Keratinocyte (primary cell): ENCODE measurements at places on chromosomes 12 and 14. TPM values are rescaled to one million over a fixed set of nuclear protein-coding genes. Genes with fewer than 3 reads are reported as not detected.

The GLIPR1L1 gene
- polyA plus RNA-seq = not detected in 3 replicates

DNA sequence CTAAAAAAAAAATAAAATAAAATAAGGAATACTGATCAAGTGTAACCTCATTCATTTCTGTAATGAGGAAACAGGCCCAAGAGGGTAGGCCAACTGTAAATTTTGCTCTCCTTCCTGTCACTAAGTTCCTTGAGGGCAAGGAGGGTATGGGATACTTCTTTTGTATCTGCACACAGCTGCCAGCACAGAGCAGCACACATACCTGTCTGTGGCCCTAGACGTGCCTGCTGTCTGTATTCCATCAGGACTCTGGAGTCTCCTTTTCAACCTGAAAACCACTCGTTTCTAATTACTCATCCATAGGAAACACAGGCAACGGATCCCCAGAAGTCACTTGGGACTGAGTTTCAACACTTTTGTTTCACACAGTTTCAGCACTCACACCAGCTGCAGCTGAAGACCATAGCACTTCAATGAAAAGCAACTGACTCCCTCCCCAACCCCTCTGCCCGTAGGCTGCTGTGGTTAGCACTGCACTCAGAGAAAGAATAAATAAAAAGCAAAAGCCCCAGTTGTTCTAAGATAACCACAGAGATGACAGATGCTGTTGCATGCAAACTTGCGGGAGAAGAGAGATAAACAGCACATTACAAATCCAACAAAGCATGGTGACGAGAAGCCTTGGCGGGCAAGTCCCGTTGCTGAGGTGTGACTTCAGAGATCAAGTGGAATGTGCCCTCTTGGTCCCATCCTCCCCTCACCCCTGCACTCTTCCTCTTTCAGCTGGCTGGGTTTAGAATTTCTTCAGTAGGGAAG lies 24.9 kb downstream of the CRACR2A start:
- no peak for DNase-seq

- no peak for DNase-seq
These were observed 157.7 kb downstream of the TTC7B start for GRCh38 chr14:90658541-90658967.

DNA sequence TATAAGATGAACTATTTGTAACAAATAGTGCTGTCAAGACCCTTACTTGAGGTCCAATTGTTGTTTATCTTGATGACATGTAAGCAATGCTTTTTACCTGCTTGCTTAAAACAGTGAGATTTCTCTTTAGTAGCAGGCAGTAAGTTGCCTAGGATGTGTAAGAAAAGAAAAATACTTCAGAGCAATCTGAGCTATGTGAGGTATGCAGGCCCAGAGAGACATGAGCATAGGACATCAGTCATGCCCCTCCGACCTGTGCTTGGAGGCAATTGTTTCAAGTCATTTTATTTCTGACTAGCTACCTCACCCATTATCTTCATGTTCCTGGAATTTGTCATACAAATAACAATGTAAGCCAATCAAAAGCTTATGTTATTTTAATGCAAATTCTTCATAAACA lies 930.6 kb upstream of the FBXO33 start:
- DNase-seq = no peak

- DNase-seq = no peak
These were observed 136.1 kb upstream of the FRMD6 start for GRCh38 chr14:51515611-51516010.

GRCh38 chr12:110073049-110073831 lies 24.9 kb upstream of the C12orf76 start:
- DNase-seq = no peak

The TMTC1 gene
- polyA plus RNA-seq = 2.0 to 10.2 TPM (median 3.7 TPM) in 3 replicates

DNA sequence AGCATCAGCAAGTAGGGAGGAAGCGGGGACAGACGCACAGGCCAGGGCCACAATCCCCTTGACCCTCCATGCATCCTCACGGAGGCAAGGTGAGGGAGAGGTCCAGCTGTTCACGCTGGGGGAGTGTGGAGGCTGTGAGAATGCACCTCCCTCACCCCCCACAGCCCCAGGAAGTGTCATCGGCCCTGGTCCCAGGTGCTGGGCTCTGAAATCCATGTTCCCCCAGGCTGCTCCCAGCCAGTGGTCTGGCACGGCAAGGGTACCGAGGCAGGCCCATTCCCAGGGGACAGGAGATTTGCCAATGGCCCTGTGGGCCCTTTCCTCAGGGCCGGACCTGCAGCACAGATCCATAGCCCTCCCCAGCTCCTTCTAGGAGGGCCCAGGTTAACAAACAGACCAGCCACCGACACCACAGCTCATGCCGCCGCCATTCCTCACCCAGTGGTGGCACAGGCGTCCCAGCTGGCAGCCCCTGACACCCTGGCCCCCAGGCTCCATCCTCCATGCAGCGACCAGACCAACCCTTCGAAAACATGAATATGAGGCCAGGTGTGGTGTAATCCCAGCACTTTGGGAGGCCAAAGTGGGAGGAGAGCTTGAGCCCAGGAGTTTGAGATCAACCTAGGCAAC lies 21.9 kb upstream of the EIF5 start:
- no peak for DNase-seq

DNA sequence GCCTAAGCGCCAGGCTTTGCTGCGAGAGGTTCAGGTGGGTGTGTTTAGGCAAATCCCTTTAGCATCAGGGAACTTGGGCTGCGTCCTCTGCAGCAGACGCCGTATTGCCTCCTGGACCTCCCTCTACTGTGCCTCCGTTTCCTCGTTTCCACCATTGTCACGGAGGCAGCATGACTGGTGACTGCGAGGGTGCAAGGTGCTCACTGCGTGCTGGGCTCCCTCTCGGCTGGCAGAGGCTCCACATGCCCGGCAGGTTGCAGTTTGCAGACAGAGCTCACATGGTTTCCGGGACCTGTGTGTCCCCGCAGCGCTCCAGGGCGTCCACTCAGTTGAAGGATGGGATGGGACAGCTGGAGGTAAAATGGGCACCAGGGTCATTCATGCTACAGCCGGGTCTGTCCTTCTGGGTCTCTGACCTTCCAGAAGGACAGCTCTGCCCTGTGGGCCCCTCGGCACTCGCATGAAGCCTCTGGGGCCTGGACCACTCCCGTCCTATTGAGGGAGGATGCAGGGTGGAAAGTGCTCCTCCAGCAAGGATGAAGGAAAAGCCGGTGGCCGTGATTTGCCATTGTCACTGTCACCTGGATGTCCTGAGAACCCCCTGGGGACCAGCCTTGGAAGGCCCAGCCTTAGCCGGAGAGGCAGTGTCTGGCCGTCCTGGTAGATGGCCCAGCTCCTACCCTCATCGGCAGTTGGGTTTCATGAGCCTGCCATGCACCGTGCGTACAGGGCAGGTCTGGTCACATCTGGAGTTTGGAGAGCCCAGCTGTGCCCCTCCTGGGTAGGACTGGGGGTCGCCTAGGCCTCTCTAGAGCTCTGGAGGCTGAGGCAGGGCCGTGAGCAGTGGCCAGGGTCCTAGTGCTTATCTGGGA lies 146.5 kb downstream of the KIF26A start:
- DNase-seq = no peak

DNA sequence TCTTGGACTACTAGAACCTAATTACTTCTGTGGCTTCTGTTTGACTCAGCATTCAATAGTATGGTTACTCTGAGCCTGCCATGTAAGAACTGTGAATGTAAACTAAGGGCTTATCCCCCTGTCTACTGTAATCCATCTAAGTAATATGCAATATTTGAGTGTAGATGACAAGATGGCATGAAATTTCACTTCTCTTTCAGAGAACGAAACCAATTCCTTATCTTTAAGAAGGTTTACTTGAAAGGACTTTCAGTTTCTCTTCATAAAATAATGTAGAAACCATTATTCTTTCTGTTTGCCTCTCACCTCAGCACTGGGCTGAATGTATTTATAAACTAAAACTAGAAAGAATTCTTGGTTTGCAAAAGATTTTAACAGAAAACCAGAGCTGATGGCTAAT lies 60.4 kb upstream of the ARID2 start:
- DNase-seq = no peak

DNA sequence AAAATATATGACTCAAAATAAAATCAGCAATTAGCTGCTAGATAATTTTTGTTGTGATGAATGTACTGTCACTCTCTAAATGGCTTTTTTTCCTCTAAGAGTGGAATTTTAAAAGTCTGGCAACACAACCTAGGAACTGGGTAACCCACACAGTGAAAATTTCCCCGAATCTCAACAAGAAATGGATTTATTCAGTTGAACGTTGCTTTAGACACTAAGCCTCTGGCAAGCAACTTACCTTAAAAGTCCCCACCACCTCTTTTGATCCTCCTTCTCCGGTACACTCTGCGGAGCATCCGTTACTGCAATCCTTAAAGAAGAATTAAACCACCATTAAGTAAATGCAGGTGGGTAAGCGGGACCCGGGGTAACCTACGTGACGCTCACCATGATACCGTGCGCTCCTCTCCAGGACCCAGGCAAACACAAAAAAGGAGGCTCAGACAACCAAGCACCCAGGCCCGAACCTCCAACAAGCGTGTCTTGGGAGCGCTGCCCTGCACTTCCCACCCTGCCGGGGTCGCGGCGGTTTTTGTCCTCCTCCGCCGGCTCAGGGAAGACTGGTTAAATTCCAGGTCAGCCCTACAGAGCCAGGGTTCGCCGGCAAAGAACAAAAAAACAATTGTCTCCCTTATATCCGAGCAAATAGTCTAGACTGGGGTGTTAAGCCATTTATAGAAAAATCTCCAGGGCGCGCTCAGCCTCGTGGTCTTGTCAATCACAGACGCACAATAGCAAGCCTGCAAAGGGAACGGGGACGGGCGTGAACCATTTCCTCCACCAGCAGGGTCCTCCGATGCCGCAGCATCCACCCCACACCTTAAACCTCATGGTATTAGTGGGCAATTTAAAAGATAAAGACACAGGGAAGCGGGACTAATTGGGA lies 47.1 kb downstream of the BCAT1 start:
- no peak for DNase-seq

DNA sequence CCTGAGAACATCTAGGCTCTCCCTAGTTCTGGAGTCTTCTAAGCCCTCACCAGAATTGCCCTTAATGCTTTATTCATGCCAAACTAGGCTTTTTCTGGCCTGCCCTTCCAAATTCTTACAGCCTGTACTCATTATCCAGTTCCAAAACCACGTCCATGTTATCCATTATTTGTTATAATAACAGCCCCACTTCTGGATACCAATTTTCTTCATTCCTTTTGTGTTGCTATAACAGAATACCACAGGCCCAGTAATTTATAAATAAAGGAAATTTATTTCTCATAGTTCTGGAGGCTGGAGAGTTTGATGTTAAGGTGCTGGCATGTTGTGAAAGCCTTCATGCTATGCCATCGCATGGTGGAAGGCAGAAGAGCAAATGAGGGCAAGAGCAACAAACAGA lies 68.0 kb upstream of the AMIGO2 start:
- no peak for DNase-seq

The IAPP gene
- polyA plus RNA-seq = not detected in 3 replicates

DNA sequence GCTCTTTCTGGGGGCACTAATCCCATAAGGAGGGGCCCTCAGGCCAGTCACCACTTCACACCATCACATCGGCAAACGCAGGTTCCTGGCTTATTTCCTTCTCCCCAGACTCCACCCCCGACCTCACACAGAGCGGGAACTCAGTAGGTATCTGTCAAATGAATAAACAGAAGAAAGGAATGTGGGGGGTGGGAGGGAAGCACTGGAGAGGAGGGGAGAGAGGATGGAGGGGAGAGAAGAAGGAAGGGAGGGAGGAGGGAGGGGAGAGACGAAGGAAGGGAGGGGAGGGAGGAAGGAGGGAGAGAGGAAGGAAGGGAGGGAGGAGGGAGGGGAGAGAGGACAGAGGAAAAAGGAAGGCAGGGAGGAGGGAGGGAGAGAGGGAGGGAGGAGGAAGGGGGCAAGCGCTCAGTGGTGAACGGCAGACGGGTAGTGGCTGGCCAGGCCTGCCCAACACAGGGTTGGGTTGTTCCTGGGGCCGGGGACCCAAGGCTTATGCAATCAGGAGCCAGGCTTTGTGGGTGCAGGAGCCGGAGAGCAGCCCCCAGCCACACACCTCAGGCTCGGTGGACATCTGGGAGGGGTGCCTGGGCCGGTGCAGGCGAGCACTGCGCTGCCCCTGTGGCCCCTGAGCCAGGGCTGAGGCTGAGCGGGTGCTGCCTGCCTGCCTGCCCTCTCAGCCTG lies 52.6 kb upstream of the FBRSL1 start:
- DNase-seq = no peak

GRCh38 chr12:78096909-78097597 lies 266.4 kb downstream of the NAV3 start:
- no peak for DNase-seq

DNA sequence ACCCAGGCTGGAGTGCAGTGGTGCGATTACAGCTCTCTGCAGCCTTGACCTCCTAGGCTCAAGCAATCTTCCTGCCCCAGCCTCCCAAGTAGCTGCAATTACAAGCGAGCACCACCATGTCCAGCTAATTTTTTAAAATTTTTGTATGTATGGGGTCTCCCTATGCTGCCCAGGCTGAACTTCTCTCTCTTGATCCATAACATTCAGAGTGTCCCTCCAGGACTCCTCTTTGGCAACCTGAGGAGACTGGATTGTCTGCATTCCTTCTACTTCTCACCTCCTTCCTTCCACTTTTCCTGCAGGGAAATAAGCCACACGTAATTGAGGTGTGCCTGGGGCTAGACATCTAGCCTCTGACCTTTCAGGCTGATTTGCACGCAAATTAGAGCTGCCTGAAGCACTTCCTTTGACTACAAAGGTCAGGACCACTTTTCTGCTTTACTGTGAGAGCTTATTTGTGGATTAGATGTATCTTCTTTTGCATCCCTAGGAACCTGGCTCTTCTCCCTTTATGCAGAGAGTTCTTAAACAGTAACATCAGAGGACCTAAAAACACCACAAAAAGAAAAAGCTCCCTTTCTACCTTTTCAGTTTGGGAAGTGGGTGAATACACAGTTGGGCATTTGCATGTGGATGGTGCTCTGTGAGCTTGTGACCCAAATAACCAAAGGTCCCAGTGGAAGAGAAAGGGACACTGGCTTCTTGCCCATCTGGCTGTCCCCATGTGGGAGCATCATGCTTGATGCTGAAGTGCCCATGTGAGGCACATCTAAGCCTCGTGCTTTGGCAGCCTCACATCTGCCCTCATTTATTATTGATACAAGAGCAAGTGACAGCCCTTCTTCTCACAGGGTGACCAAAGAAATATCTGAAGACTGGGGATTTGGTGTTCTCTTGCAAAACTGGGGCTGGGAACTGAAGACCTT lies 33.5 kb downstream of the PYGL start:
- DNase-seq = no peak

DNA sequence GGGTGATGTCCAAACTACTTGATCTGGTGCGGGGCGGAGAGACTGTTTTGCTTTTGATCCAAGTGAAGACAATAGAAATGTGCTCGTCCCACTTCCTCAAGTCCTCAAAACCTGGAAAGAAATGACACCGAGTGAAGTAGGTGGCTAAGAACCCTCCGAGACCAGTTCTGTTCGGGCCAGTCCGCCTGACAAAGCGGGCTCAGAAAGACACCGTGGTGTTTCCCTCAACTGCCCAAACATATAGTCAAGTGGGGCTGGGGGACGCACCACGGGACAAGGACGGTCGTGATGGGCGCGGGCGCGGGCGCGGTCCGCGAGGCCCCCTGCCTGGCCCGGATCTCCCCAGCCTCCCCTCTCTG lies 1.6 kb downstream of the PHLDA1 start:
- DNase-seq = no peak

GRCh38 chr12:8493084-8493483 lies 20.2 kb upstream of the CLEC4D start:
- no peak for DNase-seq
